Spinal cord (tissue), 10 donors: ENCODE measurements at places on chromosomes 4 and X. TPM values are rescaled to one million over a fixed set of nuclear protein-coding genes. Genes with fewer than 3 reads are reported as not detected.

GRCh38 chr4:131644619-131645018 lies 1504.5 kb upstream of the PCDH10 start:
- no peaks in the 10 kb centered on the region for H3K27me3 ChIP-seq
- H3K27ac ChIP-seq, result no peak overlapping the region
- DNase-seq, result peak; percentile 2
- no peaks in the 10 kb centered on the region for H3K4me1 ChIP-seq
- H3K4me3 ChIP-seq, result no peak overlapping the region
- no peaks in the 10 kb centered on the region for H3K36me3 ChIP-seq

Gene SYNPO2
- total RNA-seq, result 14.3 TPM

DNA sequence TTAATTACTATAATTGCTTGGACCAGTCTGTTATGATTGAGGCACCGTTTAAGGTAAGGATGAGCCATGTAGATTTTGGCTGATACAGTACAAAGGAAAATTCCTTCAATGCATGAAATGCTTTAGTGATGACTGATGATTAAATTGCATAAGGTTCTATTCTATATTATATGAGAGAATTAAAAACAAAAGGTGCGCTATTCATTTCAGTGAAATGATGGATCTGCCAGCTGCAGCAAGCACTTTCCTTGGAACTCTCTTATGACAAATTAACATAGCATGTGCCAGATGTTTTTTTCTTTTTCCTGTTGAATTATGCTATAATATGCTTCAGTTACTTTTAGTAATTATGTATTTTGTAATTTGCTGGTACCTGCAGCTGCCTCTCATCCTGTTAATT lies 98.5 kb downstream of the JADE1 start:
- no peaks in the 10 kb centered on the region for H3K27me3 ChIP-seq
- DNase-seq, result no peak
- no peaks in the 10 kb centered on the region for H3K36me3 ChIP-seq
- H3K4me3 ChIP-seq, result no peak overlapping the region
- no peak overlapping the region for H3K27ac ChIP-seq
- no peaks in the 10 kb centered on the region for H3K4me1 ChIP-seq

DNA sequence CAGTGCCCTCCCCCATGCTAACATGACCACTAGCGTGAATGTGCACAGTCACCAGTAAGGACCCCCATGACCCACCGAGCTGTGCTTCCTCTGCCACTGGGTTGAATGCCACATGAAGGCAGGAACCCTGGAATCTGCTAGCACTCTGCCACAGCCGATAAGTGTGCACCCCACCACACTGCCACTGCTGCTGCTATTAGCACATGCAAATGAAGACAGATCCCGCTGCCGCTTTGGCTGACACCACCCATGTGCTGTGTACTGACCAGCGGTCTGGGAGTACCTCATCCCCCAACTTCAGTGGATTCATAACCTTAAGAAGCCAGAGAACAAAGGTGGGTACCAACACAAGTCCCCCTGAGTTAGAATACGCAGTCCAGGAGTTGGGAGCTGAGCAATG lies 200.9 kb upstream of the ARHGEF9 start:
- no peaks in the 10 kb centered on the region for H3K27me3 ChIP-seq
- no peak overlapping the region for H3K27ac ChIP-seq
- no peaks in the 10 kb centered on the region for H3K36me3 ChIP-seq
- H3K4me3 ChIP-seq, result no peak overlapping the region
- DNase-seq, result no peak

- no peaks in the 10 kb centered on the region for H3K36me3 ChIP-seq
- no peak for DNase-seq
Measured at GRCh38 chr4:7399440-7400234, 35.1 kb downstream of the PSAPL1 start.

DNA sequence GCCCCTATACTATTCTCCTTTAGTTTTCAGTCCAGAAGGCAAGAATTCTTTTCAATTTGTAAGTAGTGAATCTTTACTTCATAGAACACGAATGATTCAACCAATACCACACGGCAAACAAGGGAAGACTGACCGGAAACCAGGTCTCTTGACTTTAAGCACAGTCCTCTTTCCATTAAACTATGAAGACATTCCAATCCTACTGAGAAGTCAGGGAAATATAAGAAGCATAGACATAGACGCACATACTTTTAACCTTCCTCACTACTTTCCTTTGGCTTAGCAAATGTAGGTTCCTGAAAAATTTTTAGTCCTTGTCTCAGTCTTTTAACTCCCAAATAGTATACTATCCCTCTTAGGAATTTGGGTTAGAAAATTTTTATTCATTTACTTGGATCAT lies 9.1 kb downstream of the CHRDL1 start:
- H3K36me3 ChIP-seq, result no peaks in the 10 kb centered on the region
- peaks cover 11% of the 10 kb centered on the region for H3K27me3 ChIP-seq
- no peaks in the 10 kb centered on the region for H3K4me1 ChIP-seq
